ENCODE measurements at places on chromosomes 13 and 19.

GRCh38 chr19:38319421-38320258, at the start of gene KCNK6:
TSS of gene KCNK6 (plus strand) at chr19:38319845. CDS start at chr19:38319951, 106 bp downstream.
- no peak for DNase-seq

DNA sequence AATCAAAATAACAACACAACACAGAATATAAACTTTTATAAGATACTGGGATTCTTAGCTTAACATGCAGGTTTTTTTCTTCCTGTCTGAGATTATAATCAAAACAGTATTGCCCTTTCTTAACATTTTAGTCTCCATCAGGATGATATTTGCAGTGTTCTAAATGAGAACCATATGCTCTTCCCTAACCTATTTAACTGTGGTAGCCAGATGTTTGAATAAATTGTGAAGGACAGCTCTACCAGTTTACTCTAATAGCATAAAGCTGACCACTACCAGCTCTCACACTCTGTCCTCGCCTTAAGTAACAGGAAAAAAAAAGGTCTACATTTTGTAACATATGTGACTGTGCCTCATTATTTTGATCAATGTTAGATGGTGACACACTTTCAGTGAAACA, 618.7 kb upstream of the SGCG start:
- DNase-seq, result no peak

GRCh38 chr13:113963376-113963775, 10.5 kb downstream of the C13orf46 start:
- DNase-seq, result no peak

GRCh38 chr19:28396287-28396831, 816.6 kb downstream of the UQCRFS1 start:
- no peak for DNase-seq

GRCh38 chr13:58376775-58377174, 745.2 kb downstream of the PCDH17 start:
- DNase-seq, result no peak

GRCh38 chr19:2282062-2282861, at the start of gene PEAK3:
TSS of gene PEAK3 (minus strand) at chr19:2282175. CDS start at chr19:2280931, 1,244 bp downstream.
- no peak for DNase-seq

DNA sequence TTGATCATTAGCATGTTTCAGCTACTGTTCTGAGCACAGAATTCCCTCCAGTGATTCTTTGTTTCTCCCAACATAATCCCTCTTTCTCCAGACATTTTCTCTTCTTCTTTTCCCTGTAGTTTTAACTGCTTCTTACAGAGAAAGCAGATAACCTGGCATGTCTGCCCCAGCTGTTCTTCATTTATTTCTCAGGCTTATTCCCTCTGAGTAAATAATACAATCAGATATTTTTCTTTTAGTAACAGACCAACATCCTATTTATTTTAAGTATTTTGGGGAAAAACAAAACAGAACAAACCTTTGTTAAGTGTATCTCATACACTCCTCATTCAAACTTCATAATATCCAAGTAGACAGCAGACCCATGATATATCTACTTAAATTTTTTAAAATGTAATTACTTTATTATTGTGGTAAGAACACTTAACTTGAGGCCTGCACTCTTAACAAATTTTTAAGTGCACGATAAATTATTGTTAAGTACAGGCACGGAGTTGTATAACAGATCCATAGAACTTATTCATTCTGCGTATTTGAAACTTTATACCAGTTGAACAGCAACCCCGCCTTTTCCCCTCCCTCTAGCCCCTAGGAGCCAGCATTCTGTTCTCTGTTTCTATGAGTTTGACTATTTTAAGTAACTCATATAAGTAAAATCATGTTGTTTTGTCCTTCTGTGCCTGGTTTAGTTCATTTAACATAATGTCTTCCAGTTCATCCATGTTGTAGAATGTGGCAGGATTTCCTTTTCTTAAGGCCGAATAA, 540.0 kb downstream of the LMO7 start:
- no peak for DNase-seq

All from fibroblast of gingiva (primary cell).